ENCODE measurements at places on chromosomes 11 and 22.

DNA sequence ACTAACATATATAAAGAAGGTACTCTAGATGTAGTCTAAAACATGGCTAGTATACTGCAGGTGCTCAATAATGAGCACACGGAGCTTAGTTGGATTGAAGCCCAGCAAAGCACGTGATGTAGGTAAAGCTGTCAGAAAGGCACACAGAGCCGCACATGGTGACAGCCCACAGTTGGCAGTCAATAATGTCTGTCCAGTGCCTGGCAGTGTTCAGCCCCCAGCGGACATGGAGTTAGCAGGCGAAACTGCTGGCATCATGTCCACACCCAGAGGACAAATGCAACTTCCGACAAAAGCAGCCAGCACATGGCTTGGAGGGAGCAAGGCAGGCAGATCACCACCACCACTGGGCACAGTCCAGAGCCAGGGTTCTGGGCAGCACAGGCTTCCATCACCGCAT lies 43.5 kb upstream of the H19 start:
- no peak for DNase-seq

GRCh38 chr11:16001044-16001568 lies 355.2 kb downstream of the SOX6 start:
- DNase-seq: no peak

- DNase-seq: no peak
Observed at GRCh38 chr11:91791171-91791468, 433.5 kb upstream of the FAT3 start.

- DNase-seq: no peak
Observed at GRCh38 chr11:69250186-69251056, 43.5 kb upstream of the MYEOV start.

DNA sequence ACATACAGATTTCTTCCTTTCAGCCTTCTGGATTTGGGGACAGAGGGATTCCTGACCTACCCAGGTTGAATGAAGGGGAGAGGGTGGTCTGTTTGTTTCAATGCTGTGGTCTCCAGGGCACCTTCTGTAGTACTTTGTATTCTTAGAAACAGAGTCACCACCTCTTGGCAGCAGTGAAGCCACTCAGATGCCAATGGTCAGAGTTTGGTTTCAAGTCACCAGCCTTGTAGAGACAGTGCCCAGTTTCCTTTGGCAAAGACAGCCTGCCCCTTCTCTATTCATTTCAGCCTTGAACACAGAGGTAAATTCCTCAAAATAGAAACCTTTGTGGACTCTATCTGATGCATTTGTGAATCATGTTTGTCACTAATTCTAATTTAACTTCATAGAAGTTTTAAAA lies 111.7 kb upstream of the RASSF10 start:
- DNase-seq: no peak

- no peak for DNase-seq
Observed at GRCh38 chr11:64331569-64332371, 8.2 kb upstream of the CCDC88B start.

GRCh38 chr11:27231530-27231929 lies 131.5 kb downstream of the CCDC34 start:
- DNase-seq: no peak

- DNase-seq: no peak
Observed at GRCh38 chr11:74677131-74677530, 54.1 kb downstream of the CHRDL2 start.

- no peak for DNase-seq
Observed at GRCh38 chr22:23844739-23845202, 6.0 kb upstream of the DERL3 start.

GRCh38 chr11:65366340-65366773 lies 11.8 kb downstream of the TIGD3 start:
- DNase-seq: peak; percentile 56

DNA sequence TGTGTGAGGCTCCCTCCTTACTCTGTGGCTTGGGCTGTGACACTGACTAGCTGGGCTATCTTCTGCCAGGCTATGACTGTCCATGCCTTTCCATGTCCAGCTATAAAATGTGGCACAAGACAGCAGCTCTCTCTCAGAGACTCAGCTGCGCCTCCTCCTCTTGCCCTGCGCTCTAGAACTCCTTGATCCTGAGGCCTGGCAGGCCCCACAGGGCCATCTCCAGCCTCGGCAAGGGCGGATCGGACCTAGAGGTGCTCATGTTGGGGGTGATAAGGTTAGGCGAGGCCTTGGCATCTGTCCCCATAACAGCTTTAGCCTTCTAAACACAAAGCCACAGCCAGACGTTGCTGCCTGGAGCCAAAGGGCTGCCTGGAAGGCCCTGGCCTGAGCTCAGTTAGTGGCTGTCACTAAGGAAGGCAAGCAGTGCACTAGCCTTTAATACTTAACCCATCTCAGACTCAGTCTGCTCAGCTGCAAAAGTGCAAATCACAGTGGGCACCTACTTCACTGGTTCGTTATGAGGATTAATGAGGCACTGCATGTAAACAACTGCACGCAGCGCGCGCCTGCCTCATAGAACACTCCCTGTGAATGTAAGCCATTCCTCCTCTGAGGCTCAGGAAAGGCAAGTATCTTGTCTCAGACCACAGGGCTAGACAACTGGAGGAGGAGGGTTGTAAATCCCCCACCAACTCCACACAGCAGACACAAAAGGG lies 1.2 kb downstream of the GUCD1 start:
- no peak for DNase-seq
